ENCODE measurements at places on chromosomes 7 and 10.

GRCh38 chr7:33075818-33076518 is 13.4 kb upstream of the NT5C3A start:
- DNase-seq, result no peak

GRCh38 chr7:33458581-33458980 is 329.2 kb downstream of the BBS9 start:
- DNase-seq, result no peak

DNA sequence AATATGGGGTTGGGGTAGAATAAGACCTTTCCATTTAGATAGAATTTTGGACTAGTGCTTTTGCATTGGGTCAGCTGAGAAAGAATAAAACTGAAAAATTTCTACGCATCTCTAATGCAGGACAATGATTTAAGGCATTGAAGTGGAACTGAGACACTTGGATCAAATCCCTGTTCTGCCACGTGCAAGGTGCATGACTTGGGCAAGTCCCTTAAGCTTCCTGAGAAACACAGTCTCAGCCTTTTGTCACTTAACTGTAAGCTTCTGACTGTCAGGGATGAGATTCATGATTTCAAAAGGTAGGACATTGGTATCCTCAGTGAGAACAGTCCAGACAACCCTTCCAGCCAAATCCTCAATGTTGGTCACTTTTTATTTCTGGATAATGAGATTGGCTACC is 59.2 kb downstream of the ENTPD1 start:
- no peak for DNase-seq

DNA sequence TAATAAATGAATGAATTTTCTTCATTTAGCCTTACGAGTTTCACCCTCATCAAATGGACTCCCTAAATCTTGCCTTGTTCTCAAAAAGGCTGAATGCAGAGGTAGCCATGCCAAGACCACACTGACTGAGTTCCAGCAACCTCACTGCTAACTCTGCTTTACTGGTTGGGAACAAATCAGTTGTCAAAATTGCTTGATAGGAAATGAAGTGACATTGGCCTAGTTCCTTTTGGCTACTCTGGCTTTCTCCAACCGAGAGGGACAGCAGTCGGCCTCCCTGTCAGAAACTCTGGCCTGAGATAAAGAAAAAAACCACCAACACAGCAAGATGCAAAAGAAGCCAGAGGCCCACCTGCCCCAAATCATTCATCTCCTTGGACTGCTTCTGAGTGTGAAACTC is 87.0 kb downstream of the PPP1R3C start:
- no peak for DNase-seq

DNA sequence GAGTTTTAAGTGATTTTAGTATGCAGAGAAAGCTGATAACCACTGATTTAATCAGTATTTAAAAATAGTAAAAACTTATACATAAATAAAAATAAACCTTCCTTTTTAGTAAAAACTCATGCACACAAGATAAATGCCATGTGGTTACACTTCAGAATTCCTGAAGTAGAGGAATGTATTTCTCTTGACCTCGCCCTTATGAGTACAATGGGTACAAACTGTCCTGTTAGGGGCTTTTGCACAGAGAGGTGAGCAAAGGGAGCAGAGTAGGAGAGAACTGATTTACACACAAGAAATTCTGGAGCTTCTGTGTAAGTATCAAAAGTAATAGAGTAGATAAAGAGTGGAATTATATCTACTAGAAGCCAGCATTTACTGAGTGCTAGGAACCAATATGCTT is 279.6 kb downstream of the PPP1R3A start:
- DNase-seq, result no peak

DNA sequence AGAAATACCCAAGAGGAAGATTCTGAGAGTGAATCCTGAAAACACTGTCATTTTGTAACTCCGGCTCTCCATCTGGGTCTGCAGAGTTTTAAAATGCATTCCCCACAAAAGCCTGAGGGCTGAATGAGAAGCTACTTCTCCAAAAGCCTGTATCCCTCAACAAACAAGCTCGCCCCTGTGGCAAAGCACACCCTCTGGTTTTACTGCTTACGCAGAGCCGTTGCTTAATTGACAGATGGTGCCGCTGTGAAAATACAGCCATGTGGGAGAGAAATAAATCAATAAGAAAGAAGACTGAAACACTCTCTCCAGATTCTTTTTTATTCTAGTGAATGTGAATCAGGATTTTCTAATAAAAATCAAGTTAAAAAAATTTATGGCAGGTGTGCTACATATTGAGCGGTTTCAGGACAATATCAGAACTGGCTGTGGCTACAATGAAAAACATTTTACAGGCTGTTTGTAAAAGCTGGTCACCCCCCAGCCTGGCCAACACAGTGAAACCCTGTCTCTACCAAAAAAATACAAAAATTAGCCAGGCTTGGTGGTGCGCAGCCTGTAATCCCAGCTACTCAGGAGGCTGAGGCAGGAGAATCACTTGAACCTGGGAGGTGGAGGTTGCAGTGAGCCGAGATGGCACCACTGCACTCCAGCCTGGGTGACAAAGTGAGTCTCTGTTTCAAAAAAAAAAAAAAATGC is 32.5 kb downstream of the C7orf33 start:
- DNase-seq, result no peak

GRCh38 chr7:70627461-70627860 is 504.5 kb upstream of the GALNT17 start:
- DNase-seq, result no peak
